ENCODE measurements at places on chromosomes 5 and 9. TPM values are rescaled to one million over a fixed set of nuclear protein-coding genes. Genes with fewer than 3 reads are reported as not detected.

RUSC2 gene
- polyA plus RNA-seq: 2.2 TPM

KIAA0825 gene
- 2.6 TPM for polyA plus RNA-seq

TTC23L gene
- polyA plus RNA-seq: not detected

DYNC2I2 gene
- 122 TPM for polyA plus RNA-seq

CARTPT gene
- polyA plus RNA-seq: 0.53 TPM

SV2C gene
- polyA plus RNA-seq: not detected

Data from small intestine (tissue), 16 donors.